Endothelial cell (in vitro differentiated cells): ENCODE measurements at places on chromosomes 13 and 19.

GRCh38 chr13:25901460-25902376 lies 150.1 kb downstream of the SHISA2 start:
- DNase-seq, result no peak

GRCh38 chr19:15448044-15448777 lies 1.5 kb downstream of the WIZ start:
- DNase-seq, result no peak

GRCh38 chr19:2289714-2290435 lies 7.9 kb upstream of the PEAK3 start:
- DNase-seq, result no peak

DNA sequence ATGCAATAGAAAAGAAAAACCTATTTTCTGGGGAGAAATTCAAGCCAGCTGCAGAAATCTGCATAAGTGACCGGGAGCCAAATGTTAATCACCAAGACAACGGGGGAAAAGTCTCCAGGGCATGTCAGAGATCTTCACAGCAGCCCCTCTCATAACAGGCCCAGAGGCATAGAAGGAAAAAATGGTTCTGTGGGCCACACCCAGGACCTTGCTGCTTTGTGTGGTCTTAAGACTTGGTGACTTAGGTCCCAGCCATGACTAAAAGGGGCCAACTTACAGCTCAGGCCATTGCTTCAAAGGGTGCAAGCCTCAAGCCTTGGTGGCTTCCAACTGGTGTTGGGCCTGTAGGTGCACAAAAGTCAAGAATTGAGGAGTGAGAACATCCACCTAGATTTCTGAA lies 2847.6 kb upstream of the PCDH20 start:
- no peak for DNase-seq

GRCh38 chr13:48629277-48629676 lies 24.5 kb upstream of the CYSLTR2 start:
- no peak for DNase-seq
